Hippocampal formation (tissue), 2 donors: ENCODE measurements at places on chromosomes 7 and 10.

DNA sequence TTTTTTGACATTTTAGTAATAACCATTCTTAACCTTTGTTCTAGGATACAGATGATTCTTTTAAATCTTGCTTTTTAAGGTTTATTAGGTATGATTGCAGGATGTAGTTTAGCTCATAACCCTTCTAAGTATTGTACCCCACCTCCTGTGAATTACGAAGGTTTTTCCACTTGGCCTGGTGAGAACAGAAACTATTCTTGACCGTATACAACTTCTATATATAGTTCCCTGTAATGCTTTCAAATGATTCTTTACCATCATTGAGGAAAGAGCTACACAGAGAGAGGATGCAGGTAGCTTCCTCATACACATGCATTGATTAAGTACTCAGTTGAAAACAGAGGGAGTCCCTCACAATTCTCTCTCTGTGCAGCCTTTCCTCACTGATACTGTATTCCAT is 86.3 kb downstream of the PALS2 start:
- DNase-seq: no peak

GRCh38 chr10:1037098-1037497 is 11.4 kb upstream of the IDI2 start:
- DNase-seq: no peak

GRCh38 chr7:128884561-128885369 is 22.1 kb downstream of the ATP6V1F start:
- no peak for DNase-seq

GRCh38 chr7:124088590-124088989 is 55.7 kb upstream of the TMEM229A start:
- DNase-seq: no peak

GRCh38 chr10:2225609-2226008 is 488.3 kb upstream of the ADARB2 start:
- no peak for DNase-seq

GRCh38 chr7:135910393-135911036 is 66.6 kb downstream of the MTPN start:
- no peak for DNase-seq

GRCh38 chr10:103859161-103860086 is 4.0 kb upstream of the SH3PXD2A start:
- peak; percentile 66 for DNase-seq

GRCh38 chr10:75243426-75243825 is 7.7 kb upstream of the COMTD1 start:
- DNase-seq: no peak

- no peak for DNase-seq
Measured at GRCh38 chr10:34098821-34099567, 716.1 kb downstream of the PARD3 start.

DNA sequence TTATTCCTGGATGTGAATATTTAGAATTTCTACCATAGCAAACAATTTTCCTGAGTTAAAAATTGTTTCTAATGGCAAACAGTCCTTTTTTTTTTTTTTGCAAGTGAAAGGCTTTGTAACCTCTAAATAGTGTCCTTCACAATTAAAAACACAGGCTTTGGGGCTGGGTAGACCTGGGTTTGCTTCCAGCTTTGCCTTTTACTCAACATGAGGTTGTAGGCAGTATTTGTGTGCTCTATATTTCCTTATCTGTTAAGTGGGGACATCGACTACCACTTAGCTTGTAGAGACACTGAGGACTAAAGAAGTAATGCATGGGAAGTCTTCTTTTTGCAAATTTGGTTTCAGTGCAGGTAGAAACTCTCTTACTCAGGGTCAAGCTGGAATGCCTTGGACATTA is 169.4 kb upstream of the GRB10 start:
- DNase-seq: no peak

- no peak for DNase-seq
Measured at GRCh38 chr7:26293569-26294308, 2.1 kb downstream of the SNX10 start.

- no peak for DNase-seq
Measured at GRCh38 chr7:106203473-106203872, 81.3 kb downstream of the NAMPT start.

- DNase-seq: no peak
Measured at GRCh38 chr7:117066668-117067067, 113.4 kb downstream of the ST7 start.

- DNase-seq: no peak
Measured at GRCh38 chr10:59375990-59376389, 13.6 kb upstream of the FAM13C start.

DNA sequence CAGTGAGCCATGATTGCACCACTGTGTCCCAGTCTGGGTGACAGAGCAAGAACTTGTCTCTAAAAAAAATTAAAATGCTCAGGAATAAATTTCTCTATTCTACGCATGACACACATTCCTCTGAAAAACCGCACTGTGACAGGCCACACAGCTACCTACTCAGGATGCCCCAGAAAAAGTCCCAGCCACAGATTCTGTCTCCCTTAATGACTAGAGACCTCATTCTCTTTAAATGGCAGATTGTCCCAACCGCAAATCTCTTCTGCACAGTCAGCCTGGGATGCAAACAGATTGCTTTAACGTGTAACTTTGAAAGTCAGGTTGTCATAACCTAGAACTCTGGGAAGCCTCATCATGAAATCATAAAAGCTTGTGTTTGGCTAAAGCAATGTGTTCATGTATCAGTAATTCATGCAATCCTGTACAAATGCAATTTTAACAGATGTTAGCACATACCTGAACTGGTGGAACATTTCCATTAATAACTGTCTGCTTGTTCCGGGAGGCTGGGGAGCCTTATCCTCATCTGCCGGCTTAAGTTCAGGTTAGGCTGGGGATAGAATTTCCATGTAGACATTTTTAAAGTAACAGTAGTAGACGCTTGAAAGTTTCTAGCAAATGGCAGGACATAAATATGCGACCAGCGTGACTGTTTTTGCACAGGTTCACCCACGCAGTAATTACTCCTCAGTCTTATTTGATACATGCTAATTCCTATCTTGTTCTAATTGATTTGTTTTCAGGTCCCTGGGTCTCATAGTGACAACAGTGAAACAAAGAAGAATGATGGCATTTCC is 26.2 kb upstream of the MSRB2 start:
- DNase-seq: no peak

DNA sequence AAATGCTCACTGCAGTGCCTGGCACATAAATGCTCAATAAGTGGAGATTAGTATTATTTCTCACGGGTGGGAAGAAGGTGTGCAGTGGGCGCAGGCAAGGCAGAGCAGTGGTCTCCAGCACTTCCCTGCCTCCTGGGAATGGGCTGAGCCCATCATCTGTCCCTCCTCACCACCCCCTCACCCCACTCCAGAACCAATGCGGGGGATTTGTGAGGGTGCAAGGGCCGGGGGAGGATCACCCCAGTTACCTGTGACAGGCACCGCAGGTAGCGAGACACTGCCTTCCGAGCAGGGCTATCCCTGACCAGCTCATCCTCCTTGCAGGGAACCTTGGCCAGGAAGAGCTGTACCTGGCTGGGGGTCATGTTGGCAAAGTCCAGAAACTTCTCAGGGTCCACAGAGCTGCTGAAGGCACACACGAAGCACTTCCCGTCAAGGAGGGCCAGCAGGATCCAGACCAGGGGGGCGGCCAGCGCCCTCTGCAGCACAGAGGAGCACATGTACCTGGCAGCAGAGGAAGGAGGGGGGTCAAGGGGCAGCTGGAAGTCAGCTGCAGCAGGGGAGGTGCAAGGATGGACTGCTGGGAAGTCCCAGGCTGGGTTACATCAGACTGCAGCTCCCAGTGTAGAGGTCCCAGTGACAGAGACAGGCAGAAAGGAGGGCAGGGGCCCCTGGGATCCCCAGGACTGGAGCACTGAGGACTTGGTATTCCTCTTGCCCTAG is 2.8 kb downstream of the CALHM3 start:
- DNase-seq: no peak

- no peak for DNase-seq
Measured at GRCh38 chr7:23393636-23394035, 76.7 kb downstream of the IGF2BP3 start.

- no peak for DNase-seq
Measured at GRCh38 chr7:131249483-131249882, 78.2 kb upstream of the MKLN1 start.

DNA sequence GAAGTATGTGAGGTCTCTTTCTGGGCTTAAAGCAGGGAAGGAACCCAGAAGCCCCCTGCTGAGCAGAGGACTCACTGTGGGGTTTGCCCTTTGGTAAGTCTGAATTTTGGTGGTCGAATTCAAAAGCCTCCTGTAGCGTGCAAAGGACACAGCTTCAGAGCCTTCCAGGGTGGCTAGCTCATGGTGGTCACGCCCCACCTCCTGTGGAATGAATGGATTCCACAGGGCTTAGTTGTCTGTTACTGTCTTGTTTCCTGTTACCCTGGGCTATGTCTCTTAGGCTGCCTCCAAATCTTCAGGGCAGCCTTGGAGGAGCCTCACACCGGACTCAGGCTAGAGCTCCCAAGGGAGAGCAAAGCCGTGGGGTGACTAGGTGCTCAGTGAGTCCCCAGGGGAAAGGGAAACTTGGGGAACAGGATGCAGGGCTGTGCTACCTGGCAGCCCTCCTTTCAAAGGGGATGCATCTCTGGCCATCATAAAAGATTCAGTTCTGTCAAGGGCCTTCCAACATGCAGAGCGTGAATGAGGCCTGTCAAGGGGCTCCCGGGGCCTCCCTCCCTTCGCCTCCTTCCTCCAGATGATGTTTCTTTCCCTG is 211.7 kb downstream of the CCSER2 start:
- no peak for DNase-seq

GRCh38 chr7:80362010-80362618 is 149.8 kb downstream of the GNAT3 start:
- DNase-seq: no peak

DNA sequence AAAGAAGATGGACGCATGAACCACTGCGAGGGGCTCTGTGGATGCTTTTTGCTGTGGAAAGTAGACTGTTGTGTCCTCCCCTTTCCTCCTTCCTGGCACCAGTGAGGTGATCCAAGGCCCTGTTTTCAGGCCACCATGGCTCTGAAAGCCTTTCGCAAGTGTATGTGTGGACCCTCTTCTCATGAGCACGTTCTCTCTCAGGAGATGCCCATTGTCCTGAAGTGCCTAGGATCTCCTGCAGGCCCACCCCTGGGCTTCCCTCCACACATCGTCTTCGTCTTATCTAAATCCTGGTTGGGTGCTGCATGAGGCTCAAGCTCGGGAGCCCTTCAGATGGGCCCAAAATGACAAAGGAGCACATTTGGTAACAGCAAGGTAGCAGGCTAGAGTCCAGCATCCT is 188.2 kb downstream of the PTPN20 start:
- DNase-seq: no peak

DNA sequence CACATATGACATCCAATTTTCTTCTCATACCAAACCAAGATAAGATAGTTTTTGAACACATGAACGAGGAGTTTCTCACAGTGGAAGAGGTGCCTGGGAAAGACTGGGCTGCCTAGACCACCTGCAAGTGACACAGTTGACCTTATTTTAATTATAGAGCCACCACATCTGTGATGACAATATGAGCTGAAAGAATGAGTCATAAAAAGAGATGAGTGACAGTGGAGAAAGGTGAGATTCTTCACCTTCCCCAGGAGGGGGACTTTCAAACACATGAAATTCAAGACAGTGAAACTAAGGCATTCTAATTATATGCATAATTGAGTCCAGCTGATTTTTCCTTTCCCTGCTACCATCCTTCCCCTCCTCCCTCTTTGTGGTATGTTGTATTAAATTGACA is 475.5 kb downstream of the NXPH1 start:
- DNase-seq: no peak

DNA sequence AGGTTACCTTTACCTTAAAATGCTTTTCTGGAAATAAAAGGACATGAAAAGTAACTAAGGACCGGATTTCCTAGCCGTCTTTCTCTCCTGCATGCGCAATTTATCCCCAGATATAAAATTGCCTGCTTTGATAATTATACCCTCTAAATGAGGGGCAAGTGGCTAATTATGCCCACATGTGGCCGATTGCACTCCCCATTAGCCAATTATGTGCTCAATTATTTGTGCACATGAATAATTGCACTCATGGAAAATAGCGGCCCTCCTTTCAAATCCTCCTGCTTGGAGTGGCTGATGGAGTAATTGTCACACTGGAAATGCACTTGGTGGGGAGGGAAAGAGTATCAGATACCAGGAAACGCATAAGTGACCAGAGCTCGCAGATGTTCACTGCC is 66.4 kb upstream of the ATRNL1 start:
- DNase-seq: no peak

DNA sequence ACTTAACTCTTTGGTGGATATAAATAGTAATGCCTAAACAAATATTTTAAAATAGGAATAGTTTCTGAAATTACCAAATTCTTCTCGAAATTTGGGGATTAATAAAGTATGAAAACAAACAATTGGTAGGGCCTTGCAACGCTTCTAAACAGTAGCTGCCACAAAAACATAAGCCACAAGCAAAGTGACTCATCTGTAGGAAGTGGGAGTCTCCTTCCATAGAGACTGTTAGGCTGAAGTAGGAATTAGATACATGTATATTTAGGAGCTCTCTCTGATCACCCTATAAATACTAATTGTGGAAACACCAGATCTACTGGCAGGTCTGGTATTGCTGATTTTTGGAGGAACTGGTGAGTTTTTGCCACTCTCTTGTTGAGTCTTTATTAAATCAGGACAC is 5.7 kb upstream of the LMOD2 start:
- DNase-seq: no peak

DNA sequence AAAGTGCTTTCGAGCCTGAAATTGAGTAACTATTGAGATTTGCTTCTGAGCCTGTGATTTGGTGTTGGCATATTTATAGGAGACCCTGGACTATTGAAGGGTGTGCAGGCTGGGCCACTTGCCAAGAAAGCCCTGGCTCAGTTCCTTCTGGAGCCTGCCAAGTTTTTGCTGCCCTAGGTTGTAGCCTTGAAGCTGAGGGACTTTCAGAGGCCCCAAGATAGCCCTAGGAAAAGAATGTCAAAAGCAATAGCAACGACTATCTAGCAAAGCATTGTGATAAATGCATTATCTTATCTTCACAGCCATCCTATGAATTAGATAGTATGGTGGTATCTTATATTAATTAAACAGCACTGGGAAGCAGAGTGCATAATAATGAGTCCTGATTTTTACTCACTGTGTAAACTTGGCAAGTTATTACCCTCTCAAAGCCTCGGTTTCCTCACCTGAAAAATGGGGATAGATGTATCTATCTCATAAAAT is 473.7 kb upstream of the PODXL start:
- DNase-seq: no peak

- no peak for DNase-seq
Measured at GRCh38 chr7:11252011-11252607, 278.4 kb downstream of the PHF14 start.

DNA sequence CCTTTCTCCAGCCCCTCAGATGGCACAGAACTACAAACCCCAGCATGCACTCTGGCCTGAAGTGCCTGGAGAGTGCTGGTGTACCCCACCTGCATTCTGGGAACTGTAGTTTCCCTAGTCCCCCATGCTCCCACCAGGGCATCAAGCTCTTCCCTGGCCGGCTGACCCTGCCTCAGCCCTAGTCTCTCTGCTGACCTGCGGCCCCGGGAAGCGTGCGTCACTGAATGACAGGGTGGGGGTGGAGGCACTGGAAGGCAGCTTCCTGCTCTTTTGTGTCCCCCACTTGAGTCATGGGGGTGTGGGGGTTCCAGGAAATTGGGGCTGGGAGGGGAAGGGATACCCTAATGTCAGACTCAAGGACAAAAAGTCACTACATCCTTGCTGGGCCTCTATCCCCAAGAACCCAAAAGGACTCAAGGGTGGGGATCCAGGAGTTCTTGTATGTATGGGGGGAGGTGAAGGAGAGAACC is 2.1 kb downstream of the NOS3 start:
- no peak for DNase-seq
